ENCODE measurements at places on chromosomes 16 and 17.

- DNase-seq: no peak
Measured at GRCh38 chr16:58507195-58507962, 7.4 kb downstream of the NDRG4 start.

DNA sequence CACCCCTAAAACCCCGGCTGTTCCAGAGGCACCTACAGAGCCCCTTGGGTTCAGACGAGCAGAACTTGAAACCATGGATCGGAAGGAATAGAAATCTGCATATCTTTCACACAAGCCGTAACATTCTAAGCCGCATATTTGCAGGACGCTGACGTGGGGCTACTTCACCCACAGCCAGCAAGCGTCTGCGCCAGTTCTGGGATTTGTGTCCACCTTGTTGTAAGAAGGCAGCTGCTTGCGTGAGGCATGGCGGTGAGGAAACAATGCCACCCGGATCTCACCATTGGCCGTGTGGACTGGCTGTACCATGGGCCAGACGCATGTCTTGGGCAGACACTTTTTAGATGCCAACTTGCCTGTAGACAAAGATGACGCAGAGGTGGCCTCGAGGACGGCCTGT lies 34.5 kb downstream of the TNFRSF13B start:
- no peak for DNase-seq

DNA sequence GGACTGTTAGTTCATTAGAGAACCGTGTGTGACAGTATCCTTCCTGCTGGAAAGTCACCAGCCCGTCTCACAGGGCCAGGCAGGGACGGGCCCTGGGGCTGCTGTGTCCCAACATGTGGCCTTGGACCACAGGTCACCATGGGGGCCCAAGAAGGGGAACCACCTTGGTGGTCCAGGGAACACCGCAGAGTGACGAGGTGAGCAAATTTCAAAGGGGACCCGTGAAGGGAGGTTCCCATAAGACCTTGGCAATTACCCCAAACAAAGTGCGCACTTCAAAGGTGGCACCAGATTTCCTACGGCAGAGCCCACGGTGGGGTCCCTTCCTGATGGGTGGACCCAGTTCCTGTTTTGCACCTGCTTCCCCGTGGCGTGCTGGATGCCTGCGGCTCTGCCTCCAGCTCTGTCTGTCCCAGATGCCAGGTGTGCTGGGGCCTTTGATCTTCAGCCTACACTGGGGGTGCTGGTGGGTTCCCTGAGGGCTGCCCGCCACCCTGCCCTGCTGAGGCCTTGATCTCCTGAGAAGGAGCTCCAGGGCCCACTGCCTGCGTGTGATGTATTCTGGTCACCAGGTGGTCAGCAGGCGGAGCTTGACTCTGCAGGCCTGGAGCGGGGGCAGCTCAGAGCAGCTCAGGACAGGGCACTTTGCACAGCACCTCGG lies 27.0 kb downstream of the SLC7A5 start:
- DNase-seq: no peak

GRCh38 chr16:73166441-73166851 lies 118.5 kb upstream of the ZFHX3 start:
- no peak for DNase-seq

- DNase-seq: no peak
Measured at GRCh38 chr16:17386229-17386628, 84.5 kb downstream of the XYLT1 start.

DNA sequence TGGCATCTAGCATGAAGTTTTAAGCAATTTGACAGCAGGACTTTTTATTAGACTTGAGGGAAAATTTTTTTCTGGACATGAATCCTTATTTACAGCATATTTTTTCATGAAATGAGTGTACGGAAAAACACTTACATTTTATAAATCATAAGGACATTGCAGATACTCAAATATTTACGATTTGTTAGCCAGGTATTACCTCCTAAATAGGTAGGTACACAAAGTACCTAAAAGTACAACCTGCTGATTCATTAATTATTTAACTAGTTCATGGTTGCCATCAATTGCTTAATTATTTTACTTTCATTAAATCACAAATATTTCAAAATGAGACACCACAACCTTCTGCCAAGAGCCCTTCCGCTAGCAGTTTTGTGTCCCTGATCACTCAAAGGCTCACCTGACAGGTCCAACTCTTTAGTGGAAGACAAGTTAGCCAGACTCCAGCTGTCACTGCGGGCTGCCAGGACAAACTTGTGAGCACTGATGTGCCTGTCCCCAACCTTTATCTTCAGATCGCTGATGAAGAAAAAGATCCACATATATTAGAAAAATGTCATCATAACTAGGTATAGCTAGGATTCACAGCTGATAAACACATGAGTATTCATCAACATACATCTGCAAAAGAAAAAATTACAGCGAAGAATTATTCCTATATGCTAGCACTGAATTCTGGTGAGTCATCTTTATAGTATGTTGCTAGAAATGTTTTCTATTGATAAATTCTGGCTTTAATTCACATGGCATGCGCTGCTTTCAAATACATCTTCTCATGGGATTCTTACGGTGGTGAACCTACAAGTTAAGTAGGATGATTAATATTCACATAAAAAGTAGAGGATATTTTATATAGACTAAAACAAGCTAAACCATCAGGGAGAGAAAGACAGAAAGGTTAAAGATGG lies 28.2 kb downstream of the ANKFY1 start:
- no peak for DNase-seq

- no peak for DNase-seq
Measured at GRCh38 chr16:87326151-87326571, 9.0 kb upstream of the C16orf95 start.

DNA sequence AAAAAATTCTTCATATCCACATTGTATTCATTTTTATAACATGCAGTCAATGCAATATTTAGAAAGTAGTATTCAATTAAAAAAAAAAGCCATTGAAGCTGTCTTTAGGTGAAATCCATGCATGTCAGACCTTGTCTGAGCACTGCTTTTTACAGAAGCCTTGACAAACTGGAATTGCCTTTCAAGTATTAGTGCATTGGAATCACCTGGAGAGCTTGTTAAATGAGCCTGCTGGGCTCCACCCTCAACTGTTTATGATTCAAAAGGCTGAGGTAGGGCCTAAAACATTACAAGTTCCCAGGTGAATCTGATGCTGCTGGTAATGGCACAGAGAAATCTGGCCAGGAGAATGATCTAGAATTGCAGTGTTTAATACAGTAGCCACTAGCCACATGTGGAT lies 85.8 kb downstream of the HIC1 start:
- DNase-seq: no peak

- no peak for DNase-seq
Measured at GRCh38 chr16:68349838-68350410, 39.1 kb downstream of the PRMT7 start.
